ENCODE measurements at places on chromosomes 4 and X.

DNA sequence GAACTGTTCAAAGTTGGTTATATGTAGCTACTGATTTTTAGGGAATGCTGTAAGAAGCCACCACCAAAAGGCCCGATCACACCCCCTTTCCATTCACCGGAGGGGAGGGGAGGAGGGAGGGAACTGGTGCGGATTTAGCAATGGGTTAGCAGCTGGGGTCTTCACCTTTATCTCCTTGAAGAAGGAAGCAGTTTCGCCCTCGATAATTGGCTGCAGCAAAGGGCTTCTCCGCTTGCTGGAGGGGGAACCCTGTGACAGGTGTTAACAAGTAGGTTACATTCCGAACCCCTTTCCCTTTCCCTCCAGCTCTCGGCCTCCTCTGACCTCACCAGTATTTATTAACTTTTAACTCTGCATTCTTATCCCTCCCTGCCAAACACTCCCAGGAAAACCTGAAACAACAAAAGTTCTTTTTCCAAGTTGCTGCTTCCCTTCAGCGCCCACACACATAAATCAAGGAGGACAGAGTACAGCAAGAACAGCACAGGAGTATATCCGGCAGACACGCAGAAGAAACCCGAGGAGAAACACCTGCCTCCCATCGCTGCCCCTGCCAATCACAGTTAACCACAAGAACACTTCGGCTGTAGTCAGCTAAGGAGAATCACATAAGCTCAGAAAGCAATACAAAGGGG lies 39.8 kb upstream of the NAP1L5 start:
- peak; percentile 21 for DNase-seq

DNA sequence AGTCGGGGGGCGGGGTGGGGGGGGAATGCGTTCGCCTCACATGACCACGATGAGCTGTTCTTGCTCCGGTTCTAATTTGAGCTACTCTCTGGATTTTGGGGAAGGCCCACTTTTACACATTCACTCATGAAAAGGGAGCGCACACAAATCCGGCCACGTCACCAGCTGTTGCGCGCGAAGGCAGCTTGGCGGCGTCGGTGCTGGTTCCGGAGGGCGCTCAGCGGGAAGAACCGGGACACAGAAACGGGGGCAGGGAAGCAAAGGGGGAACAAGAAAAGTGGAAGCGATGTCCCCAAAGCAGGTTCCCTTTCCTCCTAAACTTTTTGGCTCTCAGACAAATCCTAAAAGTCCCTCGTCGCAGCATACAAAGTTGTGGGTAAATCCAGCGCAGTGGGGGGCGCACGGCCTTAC lies 605 bp downstream of the ANXA5 start:
- DNase-seq: peak; percentile 83

- DNase-seq: no peak
Measured at GRCh38 chr4:139227729-139228404, 50.8 kb upstream of the ELF2 start.

DNA sequence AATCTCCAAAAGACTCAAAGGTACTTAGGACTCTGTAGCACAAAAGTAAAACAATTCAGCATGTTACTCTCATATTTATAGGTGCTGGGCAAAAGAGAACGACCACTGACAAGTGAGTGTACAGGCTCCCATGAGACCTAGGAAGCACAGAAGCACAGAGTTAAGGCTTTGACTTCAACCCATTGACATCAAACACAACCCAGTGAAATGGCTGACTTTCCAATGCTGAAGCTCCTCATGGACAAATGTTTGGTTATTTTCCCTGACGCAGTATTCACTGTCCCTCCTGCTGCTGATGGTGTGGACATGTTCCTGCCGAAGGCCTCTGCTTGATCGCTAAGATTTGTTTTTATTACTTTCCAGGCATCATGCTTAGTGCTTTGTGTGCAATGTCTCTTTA lies 148.7 kb downstream of the TSPAN5 start:
- DNase-seq: no peak

DNA sequence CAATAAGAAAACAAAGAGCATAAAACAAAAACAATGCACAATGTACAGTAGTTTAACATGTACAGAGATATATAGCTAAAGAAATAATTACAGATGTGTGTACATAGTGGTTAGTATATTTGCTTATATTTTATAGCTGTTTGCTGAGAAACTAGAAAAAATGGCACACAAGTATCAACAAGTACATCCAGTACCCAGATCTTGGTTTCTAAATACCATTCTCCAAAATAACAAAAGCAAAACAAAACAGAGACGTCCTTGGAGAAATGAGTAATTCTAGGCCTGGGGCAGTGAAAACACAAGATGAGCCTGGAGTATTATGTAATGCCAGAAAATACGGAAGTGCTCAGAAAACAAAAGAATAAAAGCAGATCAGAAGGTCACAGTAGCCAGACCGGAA lies 189.6 kb downstream of the TMEM47 start:
- DNase-seq: no peak

- no peak for DNase-seq
Measured at GRCh38 chrX:43002526-43003203, 224.7 kb upstream of the PPP1R2C start.

DNA sequence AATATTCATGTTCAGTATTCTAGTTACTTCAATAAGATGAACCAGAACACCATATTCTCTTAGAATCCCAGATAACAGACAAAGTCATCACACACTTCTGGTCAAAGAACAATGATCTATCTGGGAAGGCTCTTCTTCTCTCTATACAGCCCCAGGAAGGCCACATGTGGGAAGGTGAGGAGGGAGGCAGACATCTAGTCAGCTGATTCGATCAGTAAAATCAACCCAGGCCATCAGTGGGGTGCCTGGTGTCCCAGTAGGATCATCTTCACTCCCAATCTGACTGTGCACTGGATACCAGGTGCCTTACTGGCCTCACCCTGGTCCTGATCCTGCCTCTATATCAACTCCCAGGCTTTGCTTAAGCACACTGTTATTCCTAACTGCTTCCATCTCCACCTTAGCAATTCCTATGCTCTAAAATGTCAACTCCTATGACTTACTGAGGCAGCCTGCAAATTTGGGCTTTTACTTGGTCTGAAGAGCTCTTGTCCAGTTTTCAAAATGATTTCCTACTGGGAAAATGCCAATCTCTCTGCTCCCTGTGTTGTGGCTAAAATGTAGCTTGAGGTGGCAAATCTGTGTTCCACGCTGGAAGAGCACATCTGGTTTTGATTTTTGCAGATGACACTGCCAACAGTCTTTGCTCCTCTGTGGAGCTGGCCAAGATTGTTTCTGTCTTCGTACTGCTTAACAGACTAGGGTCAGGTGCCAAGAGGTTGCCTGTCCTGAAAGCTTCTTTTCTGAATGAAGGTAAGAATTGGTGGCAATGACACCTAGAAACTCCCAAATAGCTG lies 128.7 kb downstream of the MGST2 start:
- DNase-seq: peak; percentile 70

DNA sequence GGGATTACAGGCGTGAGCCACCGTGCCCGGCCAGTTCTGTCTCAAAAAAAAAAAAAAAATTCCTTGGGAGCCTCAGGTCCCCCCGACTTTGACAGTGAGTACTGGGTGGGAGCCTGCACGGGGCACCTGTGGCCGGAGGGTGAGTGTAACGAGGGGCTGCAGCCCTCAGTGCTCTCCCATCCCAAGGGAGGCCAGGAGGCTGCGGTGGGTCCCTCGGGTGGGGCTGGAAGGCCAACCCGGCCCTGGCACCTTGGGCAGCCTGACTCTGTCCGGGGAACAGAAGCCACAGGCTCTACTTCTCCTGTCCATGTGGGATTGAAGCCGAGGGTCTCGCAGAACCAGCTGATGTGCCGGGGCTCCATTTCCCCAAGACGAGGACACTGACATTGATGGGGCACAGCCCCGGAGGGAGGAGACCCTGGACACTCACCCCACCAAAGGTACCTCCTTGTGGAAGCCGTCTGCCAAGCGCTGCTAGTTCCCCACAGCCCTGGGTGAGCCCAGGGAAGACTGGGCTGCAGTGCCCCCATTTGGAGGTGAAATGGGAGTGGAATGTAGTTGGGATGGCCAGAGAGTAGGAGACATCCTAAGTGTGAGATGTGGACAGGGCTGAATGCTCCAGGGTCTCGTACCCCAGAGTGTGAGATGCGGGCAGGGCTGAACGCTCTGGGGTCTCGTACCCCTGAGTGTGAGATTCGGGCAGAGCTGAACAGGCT lies 2.3 kb upstream of the SLC26A1 start:
- DNase-seq: no peak

- no peak for DNase-seq
Measured at GRCh38 chr4:188554413-188554812, 415.2 kb downstream of the TRIML1 start.
